ENCODE measurements at places on chromosomes 16 and 17. TPM values are rescaled to one million over a fixed set of nuclear protein-coding genes. Genes with fewer than 3 reads are reported as not detected.

The RAC3 gene
- polyA plus RNA-seq = 13.1 TPM

The SLC4A1 gene
- not detected for polyA plus RNA-seq

The AATK gene
- 4.1 TPM for polyA plus RNA-seq

The SLC5A11 gene
- not detected for polyA plus RNA-seq

The SLC9A5 gene
- polyA plus RNA-seq = 0.31 TPM

The TRAF4 gene
- polyA plus RNA-seq = 38.2 TPM

The SGCA gene
- 24.3 TPM for polyA plus RNA-seq

The LGALS9B gene
- 1.3 TPM for polyA plus RNA-seq

The C1QTNF8 gene
- polyA plus RNA-seq = not detected

The LRRC37B gene
- polyA plus RNA-seq = 8.9 TPM

The CIBAR2 gene
- polyA plus RNA-seq = not detected

The PMFBP1 gene
- 0.92 TPM for polyA plus RNA-seq

The C17orf50 gene
- not detected for polyA plus RNA-seq

The COX6A2 gene
- 1.4 TPM for polyA plus RNA-seq

The NGFR gene
- 1.1 TPM for polyA plus RNA-seq

The CSH1 gene
- polyA plus RNA-seq = not detected

All from stomach (tissue), 19 donors.